Cerebellar cortex (tissue), 1 donor: ENCODE measurements at places on chromosomes 2 and 18.

- DNase-seq: no peak
Measured at GRCh38 chr2:73109431-73110167, 3.1 kb downstream of the RAB11FIP5 start.

DNA sequence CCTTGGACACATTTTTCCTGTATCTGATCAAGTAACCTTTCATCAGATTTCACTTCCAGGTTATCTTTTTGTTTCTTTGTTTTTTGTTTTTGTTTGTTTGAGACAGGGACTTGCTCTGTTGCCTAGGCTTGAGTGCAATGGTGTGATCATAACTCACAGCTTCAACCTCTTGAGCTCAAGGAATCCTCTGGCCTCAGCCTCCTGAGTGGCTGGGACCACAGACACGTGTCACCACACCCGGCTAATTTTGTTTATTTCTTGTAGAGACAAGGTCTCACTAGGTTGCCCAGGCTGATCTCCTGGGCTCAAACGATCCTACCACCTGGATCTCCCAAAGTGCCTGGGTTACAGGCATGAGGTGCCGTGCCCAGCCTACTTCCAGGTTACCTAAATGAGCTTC lies 124.9 kb downstream of the L3MBTL4 start:
- no peak for DNase-seq

GRCh38 chr2:147173798-147174197 lies 671.0 kb upstream of the ACVR2A start:
- DNase-seq: no peak

DNA sequence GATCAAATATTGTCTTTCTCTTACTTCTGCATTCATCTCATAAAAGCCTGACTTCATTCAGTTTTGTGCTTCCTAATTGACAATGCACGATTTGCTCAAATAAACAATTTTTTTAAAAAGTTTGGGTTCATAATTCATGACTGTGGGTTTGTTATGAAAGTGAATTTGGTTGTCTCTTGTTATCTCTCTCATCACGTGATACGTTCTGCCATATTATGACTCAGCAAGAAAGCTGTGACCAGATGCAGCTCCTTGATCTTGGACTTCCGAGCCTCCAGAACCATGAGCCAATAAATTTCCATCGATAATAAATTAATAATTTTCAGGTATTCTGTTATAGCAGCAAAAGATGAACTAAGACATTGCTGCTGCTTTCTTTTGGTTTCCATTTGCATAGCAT lies 156.5 kb upstream of the LRATD1 start:
- DNase-seq: no peak

DNA sequence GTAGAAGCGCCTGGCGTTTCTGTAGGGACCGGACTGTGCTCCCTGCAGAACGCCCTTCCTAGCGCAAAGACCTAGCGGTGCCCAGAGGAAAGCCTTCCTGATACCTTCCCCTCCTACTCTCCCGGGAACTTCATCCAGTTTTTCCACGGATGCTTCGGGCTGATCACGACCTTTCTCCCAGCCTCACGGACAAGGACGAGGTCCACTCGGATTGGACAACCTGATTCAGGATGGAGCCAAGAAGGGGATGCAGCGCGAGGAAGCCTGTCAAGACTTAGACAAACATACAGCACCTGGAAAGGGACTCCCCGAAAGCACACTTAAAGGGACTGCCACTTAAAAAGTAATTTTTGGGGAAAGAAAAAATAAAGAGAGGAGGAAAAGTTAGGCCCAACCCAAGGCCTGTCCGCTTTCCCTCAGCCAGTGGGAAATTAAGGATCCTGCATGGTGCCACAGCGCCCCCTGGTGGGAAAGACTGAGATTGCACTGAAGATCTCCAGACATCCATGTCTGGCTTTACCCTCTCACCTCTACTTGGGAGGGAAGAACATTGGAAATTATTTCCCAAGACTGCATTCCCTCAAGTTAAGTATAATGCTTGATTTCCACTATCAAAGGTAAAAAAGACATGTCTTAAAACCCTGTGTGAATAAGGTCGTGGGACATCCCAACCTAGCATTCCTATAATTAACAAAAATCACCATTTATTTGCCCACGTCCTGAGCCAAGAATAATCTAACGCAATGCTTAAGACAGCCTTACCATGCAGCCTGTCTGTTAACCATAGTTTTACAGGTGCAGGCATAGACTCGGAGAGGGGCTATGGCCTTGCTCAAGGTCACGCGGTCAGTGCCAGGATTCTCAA lies 13.4 kb upstream of the COPS8 start:
- peak; percentile 50 for DNase-seq

- no peak for DNase-seq
Measured at GRCh38 chr2:190090148-190090547, 27.6 kb upstream of the MSTN start.

- DNase-seq: peak; percentile 72
Measured at GRCh38 chr18:49725809-49726674, 87.3 kb downstream of the ACAA2 start.

- DNase-seq: no peak
Measured at GRCh38 chr2:28991460-28991859, 10.4 kb downstream of the TOGARAM2 start.

- no peak for DNase-seq
Measured at GRCh38 chr18:68484241-68484640, 230.7 kb downstream of the TMX3 start.

DNA sequence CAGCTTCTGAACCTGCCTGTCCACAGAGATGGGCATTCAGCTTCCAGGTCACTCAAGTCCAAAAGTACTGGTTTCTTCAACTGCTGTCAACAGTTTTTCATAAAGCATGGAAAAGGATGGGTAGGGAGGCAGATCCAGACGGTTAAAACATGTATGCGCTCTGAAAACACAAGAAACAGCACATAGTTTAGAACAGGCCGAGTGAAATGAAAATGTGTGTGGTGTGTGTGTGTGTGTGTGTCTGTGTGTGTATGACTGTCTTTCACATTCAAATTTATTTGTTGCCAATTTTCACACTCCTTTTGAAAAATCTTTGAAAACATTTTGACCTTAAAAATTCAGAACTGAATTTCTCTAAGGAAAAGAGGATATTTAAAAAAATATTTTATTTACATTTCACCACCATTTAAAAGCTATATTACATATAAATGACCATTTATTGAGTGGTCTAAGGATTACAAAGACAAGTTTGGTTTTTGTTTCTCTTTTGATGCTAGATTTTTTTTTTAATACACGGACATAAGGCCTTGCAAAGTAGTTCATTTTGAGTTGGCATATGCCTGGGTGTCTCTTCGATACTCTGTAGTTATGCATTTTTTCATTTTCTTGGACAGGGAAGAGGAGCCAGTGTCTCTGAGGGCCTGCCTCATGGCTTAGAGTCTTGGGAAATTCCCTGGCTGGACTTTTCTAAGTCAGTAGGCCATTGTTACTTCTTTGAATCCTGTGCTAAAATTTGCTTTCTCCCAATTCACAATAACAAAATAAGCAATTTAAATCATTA lies 30.0 kb upstream of the STK17B start:
- DNase-seq: no peak

DNA sequence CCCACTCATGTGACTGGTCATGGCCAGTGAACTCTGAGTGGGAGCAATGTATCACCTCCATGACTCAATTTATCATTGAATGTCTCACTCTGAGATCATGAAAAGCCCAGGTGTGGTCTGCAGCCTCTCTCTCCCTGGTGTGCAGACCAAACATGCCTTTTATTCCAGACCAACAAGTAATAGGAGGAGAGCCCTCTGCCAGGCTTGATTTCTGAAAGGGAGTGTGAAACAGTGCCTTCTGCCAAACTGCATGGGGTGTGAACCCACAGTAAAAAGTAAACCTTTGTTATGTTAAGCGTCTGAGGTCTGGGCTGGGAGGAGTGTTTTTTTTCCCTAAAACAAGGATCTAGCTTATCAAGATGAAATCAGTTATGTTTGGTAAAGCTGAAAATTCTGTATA lies 601.2 kb downstream of the ADCYAP1 start:
- DNase-seq: no peak

GRCh38 chr2:201558232-201558631 lies 85.1 kb downstream of the TMEM237 start:
- DNase-seq: no peak

DNA sequence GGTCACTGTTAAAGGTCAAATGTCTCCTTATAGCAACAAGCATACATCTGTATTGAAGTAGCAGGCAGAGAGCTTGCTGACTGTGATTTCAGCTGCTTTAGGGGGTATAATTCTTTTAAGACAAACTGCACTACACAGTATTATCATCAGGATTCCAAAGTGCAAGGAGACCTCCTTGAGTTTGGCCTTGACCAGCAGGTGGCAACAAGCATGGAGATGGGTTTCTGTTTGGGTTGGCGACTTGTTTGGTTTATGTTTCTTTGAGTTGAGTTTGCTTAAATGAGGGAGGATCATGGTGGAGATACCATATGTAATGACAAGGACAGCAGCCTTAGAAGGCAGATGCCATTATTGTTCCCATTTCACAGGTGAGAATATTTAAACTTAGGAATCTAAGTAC lies 681.0 kb upstream of the ID2 start:
- no peak for DNase-seq

DNA sequence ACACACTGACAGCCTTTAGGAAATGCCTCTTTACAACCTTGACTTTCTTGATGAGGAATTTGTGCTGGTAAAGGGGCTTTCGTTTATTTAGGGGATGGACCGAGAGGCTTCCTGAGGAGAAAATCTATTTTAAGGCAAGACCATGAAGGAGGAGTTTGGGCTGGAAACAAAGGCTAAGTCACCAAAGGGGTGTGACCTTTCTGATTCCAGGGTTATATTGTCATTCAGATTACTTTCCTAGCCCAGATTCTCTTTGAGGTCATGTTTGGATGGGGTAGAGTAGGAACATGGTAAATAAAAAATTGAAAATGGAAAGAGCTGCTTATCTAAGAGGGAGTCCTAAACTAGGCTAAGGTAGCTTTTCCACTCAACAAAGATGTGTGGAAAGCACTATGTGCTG lies 77.1 kb upstream of the UGP2 start:
- no peak for DNase-seq

GRCh38 chr2:86274265-86274917 lies 63.0 kb downstream of the REEP1 start:
- DNase-seq: no peak

DNA sequence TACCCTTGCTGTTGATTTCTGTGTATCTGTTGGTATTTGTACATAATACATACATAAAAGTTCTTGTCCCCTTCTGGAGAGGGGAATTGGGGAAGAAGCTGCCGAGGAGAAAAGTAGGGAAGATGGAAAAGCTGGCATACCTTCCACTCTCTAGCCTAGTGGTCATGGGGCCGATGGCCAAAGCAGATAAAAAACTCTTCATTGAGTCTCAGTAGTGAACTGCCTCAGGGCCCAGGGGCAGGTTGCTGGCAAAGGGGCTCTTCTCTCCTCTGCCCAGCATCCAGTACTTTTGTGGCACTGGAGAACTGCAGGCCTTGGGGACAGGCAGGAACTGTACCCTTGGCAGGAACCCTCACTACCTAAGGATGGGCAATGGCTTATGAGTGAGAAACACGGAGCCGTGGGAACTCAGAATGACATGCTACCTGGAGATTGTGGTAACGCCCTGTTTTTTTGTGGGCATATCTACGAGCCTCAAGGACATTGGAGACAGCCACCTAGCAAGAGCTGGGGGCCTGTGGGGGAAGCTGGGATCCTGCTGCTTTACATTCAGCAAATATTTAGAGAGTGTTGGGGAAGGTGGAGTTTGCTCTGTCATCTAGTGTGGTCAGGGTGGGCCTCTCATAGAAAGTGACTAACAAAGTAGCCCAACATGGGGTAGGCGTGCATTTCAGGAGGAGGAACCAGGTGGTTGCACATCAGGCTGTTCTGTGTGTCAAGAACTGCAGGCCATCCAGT lies 22.6 kb upstream of the ITGB6 start:
- DNase-seq: no peak

DNA sequence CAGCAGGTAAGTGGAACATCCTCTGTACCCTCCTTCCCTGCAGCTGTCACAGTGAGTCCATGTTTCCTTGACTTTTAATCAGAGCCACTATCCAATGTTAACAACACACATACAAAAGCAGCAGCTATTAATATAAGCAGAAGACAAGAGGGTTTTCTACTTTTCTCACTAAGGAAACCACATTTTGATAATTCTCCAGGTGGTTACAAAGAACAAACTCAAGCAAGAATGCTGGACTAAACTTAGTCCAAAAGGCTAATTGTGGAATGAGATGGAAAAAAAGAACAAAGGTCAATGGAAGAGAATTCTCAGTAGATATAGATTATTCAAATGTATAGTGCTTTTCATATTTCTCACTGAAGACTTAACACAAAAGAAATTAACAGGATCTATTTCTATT lies 176.9 kb upstream of the SLC39A10 start:
- DNase-seq: no peak

DNA sequence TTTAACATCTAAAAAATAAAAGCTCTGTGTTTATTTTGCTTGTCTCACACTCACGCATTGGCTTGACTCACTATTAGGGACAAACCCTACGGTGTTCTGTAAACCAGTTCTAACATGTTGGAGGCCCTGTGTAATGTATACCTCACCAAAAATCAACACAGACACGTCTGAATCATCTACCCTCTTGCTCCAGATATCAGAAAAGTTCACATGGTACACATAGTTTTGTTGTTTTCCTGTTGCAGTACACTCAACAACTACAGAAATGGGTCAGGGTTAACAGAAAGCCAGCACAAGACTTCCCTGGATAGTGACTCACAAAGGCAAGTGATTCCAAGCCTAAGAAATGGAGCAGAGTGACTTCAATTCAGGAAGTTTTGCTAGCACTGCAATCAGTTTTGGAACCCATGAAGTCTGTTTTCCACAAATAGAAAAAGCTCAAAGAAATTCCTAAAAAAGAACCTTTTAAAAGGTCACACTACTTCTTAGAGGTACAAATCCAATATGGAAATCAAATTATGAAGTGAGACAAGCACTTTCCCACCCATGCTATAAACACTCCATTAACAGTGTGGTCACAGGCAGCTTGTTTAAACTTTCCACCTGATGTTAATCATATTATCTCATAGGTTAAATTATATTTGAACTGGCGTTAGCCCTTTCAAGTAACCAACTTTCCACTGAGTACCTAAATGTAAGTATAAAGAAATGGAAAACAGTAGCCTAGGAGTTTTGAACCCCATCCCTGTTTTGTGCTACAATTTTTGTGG lies 87.4 kb downstream of the GAREM1 start:
- DNase-seq: no peak

DNA sequence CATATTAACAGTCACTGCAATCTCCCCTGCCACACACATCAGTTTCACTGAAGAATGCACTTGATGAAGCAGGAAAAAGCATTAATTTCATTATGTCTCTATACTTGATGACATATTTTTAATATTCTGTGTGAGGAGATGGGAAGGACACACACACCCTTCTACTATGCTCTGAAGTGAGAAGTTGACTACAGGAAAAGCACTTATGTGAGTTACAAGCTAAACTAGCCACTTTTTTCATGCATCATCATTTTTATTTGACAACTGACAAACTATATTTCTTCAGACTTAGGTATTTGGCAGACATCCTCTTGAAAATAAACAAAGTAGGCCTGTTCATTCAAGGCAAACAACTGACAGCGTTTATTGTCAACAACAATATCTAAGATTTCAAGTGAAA lies 150.4 kb upstream of the ID2 start:
- DNase-seq: no peak

- DNase-seq: no peak
Measured at GRCh38 chr18:63157293-63158011, 162.1 kb downstream of the BCL2 start.
